NCI-H774 (cell line): ENCODE measurements at places on chromosomes 1 and 21.

GRCh38 chr1:90412563-90412962 lies 304.5 kb downstream of the BARHL2 start:
- DNase-seq = no peak

- DNase-seq = peak; percentile 79
Observed at GRCh38 chr1:230868736-230869385, 540 bp upstream of the C1orf198 start.

DNA sequence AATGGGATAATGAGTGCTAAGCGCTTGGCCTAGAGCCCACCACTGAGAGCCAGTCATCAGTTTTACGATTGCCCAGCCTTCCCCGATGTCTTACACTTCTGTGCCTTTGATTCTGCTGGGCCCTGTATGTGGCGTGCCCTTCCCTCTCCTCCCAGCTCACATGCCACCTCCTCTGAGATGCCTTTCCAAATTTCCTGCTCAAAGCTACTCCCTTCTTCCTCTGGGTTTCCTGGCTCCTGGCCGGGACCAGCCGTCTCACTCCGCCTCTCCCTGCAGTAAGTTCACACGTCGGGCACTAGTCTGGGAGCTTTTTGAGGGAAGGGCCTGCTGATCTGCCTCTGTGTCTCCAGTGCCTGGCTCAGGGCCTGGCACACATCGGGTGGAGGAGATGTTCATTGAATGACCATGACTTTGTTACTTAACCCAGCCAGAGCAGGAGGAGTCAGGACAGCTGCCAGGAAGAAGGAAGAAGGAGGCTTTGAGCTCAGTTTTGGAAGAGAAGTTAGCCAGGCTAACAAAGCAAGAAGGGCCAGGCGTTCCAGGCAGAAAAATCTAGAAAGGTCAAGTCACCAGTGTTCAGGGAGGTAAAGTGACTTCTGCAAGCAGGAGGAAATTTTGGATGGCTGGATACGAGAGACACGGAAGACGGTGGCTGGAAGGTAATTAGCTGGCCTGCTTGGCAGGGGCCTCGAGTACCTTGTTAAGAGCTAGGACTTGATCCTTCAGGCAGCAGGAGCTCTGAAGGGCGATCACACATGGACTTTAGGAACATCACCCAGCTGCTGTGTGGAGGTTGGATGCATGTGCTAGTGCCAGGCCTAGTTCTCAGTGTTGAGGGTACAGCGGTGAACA lies 63.6 kb downstream of the EPHB2 start:
- no peak for DNase-seq

GRCh38 chr1:226479474-226479873 lies 69.1 kb upstream of the STUM start:
- DNase-seq = no peak

GRCh38 chr1:77925518-77925917 lies 37.1 kb downstream of the NEXN start:
- no peak for DNase-seq

GRCh38 chr1:169041366-169041765 lies 65.1 kb upstream of the ATP1B1 start:
- DNase-seq = no peak

- no peak for DNase-seq
Observed at GRCh38 chr1:62117018-62117750, 77.5 kb upstream of the L1TD1 start.

DNA sequence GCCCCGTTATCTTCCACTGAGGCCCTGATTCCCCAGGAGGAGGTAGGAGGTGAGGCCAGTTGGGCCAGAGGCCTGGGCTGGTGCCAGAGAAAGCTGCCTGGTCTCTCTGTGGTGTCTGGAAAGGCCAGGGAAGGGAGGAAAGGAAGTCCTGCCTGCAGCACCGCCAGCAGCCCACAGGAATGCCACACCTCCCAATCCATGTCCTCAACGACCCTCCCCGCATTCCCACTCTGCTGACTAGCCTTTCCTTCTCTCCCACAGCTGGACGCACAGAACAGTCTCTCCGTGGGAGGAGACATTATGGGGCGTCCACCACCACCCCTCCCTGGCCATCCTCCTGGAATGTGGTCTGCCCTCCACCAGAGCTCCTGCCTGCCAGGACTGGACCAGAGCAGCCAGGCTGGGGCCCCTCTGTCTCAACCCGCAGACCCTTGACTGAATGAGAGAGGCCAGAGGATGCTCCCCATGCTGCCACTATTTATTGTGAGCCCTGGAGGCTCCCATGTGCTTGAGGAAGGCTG lies 18.0 kb downstream of the CSF1 start:
- DNase-seq = no peak

DNA sequence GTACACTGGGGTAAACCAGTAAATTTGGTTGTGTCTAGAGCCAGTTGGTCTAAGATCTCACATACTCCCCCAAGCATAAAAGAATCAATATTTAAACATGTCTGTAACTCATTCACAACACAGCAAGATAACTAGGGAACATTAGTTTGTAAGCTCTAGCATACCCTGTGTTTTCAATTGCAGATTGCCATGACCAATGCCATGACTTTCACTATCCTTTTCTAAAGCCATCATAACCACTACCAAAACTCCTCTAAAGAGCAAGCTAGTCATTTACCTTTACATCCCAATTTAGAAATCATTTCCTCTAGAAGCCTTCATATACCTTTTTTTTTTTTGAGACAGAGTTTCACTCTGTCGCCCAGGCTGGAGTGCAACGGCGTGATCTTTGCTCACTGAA lies 56.5 kb upstream of the PLA2G4A start:
- DNase-seq = no peak

- DNase-seq = peak; percentile 15
Observed at GRCh38 chr21:31730712-31731055, 1.2 kb downstream of the SCAF4 start.

GRCh38 chr1:184745110-184745509 lies 9.5 kb downstream of the EDEM3 start:
- DNase-seq = no peak

- DNase-seq = no peak
Observed at GRCh38 chr1:18802231-18802630, 57.2 kb downstream of the TAS1R2 start.

- DNase-seq = no peak
Observed at GRCh38 chr1:83996621-83997020, 2.3 kb downstream of the TTLL7 start.

DNA sequence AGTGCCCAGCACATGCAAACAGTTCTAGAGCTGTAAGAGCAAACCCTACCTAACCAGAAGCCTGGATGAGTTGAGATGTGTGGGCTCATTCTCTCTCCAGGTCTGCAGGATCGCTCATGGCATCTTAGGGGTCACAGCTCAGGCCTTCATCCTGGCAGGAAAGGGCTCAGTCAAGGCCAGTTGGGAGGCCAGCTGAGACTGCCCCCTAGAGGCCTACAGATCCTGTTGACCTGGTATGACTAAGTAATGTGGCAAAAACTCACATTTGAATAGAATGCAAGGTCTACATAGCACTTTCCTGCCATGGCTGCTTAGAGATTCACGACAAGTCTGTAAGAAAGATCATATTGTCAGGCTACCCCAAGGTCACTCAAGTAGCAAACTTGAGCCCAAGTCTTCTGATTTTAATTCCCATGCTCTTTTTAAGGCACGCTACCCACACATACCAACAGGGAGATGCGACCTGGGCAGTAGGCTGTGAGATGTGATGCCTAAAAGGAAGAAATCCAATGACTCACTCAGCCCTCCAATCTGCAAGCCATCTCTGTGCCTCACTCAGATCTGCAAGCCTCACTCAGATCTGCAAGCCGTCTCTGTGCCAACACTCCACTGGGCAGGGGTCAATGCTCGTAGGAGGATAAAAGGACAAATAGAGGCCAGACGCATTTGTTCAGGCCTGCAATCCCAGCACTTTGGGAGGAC lies 5.1 kb upstream of the CAPN8 start:
- peak; percentile 31 for DNase-seq

GRCh38 chr1:198056255-198056654 lies 100.5 kb upstream of the NEK7 start:
- DNase-seq = no peak

GRCh38 chr1:200652378-200652777 lies 17.3 kb downstream of the DDX59 start:
- DNase-seq = no peak

GRCh38 chr1:197770243-197770642 lies 5.0 kb downstream of the DENND1B start:
- DNase-seq = no peak

GRCh38 chr1:166884040-166884642 lies 8.1 kb upstream of the TADA1 start:
- peak; percentile 41 for DNase-seq

DNA sequence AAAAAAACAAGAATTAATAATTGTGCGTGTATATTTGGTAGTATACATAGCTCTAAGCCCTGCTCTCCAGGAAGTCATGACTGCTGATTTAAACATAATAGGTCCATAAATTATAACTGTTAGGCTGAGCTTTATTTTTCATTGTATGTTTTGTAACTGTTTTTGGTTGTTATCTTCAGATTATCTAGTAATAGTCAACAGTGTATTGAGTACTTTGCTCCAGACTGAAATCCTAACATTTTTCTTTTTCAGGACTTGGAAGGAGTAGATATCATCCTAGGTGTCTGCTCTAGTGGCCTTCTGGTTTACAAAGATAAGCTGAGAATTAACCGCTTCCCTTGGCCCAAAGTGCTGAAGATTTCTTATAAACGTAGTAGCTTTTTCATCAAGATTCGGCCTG lies 90.9 kb downstream of the TMEM200B start:
- DNase-seq = no peak

- DNase-seq = no peak
Observed at GRCh38 chr1:19044975-19045831, 88.7 kb upstream of the IFFO2 start.

DNA sequence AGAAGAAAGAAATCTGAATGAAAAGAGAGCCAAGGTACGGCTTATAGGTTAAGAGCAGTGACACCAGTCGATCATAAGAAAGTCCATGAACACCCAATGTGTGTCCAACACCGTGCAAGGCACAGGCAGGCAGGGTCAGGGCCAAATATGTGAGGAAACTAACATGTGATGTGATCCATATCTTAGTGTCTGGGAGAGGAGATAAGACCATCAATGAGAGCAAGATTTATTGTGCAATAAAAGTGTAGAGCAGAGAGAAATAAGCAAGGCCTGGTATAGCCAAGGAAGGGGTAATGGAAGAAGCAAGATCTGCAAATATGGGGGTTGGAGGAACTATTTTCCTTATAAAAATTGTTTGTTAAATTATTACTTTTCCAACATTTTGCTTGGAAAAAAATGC lies 198.8 kb downstream of the CRB1 start:
- no peak for DNase-seq
